ENCODE measurements at places on chromosomes 5 and 9.

DNA sequence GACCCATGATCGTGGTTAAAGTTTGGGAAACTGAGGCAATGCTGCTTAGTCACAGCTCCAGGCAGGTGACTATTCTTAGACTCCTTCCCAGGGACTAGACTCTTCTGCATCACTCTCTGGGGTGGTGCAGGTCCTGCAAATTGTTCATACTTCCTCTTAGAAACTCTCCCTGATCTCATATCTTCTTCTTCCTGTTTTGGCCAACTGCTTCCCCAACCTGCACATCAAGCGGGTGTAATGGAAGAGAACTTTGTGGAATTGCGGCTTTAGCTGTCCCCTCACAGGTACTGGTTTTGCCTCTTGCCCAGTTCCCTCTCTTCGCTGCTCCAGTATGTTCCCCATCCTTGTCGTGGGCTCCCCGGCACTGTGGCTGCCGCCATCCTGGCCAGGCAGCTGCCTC lies 111.5 kb upstream of the CTSL start:
- no peak for DNase-seq

DNA sequence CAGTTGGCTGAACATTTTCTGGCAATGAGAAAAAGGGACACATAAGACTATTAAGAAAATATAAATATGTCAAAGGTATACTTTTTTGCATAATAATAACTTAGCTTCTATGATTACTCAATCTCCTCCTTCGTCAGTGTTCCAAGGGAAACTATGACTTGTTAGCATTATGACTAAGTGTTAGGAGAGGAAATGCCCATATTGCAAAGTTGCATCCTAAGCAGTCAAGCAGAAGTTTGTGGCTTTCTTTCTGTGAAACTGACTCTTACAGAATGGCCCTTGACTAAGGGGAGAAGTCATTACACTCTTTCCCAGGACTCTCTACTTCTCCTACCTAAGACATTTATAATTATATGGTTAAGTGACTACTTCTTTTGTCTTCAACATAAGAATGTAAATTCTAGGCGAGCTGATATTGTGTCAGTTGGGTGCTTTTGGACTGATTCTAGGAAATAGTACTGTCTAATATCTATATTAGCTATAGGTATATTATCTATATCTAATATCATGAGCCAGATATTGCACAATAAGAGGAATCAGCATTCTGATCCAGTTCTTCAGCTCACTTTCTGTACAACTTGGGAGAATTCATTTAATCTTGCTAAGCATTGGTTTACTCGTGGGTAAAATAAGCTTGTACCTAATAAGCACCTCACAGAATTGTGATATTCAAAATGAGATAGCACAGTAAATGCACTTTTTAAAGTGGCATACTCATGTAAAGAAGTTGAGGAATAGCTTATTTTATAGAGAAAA lies 16.4 kb upstream of the SPINK6 start:
- no peak for DNase-seq

- peak; percentile 26 for DNase-seq
Measured at GRCh38 chr5:16456103-16456832, 9.3 kb downstream of the ZNF622 start.

DNA sequence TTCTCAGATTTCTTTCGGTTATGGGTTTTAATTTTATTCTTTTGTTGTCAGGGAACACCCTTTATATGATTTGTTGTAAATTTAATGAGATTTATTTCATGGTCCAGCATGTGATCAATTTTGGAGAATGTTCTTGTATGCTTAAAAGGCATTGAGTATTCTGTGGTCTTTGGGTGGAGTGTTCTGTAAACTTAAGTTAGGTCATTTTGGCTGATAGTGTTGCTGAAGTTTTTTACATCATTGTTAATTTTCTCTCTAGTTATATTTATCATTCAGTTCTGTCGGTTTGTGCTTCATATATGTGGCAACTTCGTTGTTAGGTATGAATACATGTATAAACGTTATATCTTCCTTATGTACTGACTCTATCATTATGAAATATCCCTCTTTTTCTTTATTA lies 55.5 kb downstream of the NIPBL start:
- DNase-seq: no peak

DNA sequence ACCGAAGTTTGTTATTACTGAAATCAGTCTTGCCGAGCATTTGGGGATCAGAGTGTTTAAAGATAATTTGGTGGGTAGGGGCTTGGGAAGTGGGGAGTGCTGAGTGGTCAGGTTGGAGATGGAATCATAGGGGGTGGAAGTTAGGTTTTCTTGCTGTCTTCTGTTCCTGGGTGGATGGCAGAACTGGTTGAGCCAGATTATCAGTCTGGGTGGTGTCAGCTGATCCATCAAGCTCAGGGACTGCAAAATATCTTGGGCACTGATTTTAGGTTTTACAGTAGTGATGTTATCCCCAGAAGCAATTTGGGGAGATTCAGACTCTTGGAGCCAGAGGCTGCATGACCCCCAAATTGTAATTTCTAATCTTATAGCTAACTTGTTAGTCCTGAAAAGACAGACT lies 5.4 kb upstream of the ANKRD31 start:
- DNase-seq: no peak

- DNase-seq: no peak
Measured at GRCh38 chr9:2800394-2801179, 43.3 kb downstream of the PUM3 start.

- DNase-seq: no peak
Measured at GRCh38 chr5:67082941-67083340, 113.7 kb downstream of the CD180 start.

DNA sequence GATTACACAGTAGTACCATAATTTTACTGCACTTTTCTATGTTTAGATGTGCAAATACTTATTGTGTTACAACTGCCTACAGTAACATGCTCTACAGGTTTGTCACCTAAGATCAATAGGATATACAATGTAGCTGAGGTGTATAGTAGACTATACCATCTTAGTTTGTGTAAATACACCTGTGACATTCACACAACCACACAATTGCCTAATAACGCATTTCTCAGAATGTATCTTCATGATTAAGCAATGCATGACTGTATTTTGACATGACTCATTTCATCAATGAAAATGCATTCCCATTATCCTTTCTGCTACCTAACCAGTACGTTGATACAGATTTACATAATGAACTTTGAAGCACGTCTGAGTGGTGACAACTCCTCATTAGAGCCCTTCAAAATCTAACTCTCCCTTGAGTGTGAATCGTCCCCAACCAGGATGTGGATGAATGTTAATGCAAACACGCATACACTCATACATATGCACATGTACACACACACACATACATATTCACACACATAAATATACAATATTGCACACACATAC lies 28.4 kb downstream of the GZMK start:
- no peak for DNase-seq

DNA sequence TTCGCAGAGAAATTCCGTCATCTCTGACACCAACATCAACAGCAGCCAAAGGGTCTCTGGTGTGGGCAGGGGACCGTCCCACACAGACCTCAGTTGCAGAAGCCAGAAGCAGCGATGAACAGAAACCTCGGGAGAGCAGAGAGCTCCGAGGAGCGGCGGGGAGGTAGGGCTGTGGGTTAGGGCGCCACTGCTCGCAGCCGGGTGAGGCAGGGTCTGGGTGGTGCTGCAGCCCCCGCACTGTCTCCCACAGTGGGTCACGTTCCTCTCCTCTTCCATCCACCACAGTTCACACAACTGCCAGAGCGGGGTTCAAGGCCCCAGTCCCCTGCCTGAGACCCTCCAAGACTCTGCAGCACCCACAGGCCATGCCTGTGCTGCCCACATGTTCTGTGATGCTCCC lies 99.9 kb downstream of the OLFM1 start:
- DNase-seq: no peak

DNA sequence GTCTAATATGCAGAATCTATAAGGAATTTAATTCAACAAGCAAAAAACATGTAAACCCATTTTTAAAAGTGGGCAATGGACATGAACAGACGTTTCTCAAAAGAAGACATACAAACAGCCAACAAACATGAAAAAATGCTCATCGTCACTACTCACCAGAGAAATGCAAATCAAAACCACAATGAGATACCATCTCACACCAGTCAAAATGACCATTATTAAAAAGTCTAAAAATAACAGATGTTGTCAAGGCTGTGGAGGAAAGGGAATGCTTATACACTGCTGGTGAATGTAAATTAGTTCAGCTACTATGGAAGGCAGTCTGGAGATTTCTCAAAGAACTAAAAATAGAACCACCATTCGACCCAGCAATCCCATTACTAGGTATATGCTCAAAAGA lies 3.1 kb upstream of the KLHL3 start:
- DNase-seq: no peak
